ENCODE measurements at places on chromosomes 1 and 21.

DNA sequence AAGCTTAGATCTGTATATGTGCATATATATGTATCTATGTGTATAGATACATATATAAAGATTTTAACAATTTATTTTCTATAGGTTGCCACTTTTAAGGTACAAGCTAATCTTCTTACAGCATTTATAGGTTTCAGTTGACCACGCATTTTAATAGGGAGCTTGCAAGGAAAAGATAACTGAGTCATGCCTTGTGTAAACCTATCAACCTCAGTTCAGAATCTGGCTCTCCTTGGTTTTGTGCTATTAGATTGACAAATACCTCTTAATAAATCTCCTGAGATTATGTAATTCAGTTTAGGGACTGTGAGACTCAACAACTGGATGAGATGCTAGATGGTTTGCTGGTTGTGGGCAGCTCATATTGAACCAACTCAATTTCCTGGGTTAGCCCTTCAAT, 114.7 kb upstream of the SERBP1 start:
- DNase-seq, result no peak

DNA sequence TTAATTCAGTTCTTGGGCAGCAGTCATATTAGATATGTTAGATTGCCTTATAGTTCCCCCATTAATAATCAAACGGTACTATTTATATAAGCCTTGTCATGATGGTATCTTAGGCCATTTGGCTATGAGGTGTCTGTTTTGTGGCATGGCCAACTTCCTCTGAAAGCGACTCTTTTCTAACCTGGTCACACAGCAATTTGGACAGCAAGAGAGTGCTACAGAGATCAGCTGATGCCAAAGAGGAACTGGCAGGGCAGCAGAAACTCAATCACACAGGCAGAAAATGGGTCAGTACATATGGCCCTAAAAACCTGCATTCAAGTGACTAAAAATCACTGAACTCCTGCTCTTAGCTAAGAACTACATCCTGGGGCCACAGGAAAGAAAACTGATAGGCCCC, 13.4 kb upstream of the MUTYH start:
- no peak for DNase-seq

- no peak for DNase-seq
Measured at GRCh38 chr1:93874025-93874651, 4.9 kb downstream of the DNTTIP2 start.

DNA sequence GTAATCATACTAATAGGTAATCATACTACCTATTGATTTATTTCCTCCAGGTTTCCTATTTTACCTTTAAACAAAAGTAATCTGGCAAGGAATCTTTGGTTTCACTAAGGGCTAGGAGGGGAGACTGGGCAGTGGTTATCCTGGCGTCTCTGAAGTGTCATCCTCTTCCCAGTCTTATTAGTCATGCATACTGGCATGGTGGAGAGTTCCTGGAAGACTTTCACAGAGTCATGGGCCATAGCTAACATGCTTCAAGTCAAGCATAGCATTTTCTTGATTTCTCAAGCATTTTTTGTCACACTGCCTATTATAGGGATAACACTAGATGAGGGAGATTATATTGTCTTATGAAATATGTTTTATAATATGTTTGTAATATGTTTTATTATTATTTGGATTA, 64.0 kb upstream of the ASB17 start:
- DNase-seq, result no peak

DNA sequence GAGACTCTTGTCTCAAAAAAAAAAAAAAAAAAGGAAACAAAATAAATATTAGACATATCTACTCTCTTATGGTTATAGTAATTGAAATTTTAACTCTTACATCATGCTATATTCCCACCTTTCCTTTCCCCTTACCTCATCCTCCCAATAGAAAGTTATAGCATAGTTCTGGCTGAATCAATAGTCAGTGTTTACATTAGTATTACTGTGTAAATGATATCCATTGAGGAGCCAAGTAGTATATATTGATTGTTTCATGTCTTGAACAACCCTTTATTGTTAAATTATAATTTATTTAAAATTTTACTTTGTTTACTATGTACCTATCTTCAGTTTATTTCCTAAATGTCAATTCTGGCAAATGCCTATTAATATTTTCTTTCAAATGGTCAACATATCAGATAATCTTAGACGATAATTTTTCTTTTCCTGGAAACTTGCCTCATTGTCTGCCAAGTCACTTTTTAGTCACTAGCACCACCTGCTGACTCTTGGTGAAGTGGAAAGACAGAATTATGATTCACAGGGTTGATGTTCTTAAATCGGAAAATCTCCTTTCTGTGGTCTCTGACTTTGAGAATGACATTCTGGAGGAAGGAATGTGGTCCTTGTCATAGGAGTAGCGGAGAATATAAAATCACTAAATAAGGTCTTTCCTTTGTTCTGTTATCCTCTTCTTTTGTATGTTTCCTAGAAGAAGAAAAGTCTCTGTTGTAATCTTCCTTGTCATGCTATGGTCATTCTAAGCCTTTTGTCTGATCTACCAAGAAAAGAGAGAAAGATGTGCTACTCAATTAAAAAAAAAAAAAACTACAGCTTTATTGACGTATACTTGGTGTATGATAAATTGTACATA, 8.6 kb downstream of the HJV start:
- no peak for DNase-seq

- no peak for DNase-seq
Measured at GRCh38 chr1:91594383-91595055, 93.9 kb downstream of the CDC7 start.

All from stimulated activated CD4-positive, alpha-beta T cell treated with anti-CD3 and anti-CD28 coated beads, TNF-alpha, amount 100 ng/mL, for 4 hours (primary cell).